ENCODE measurements at places on chromosomes 12 and 14.

DNA sequence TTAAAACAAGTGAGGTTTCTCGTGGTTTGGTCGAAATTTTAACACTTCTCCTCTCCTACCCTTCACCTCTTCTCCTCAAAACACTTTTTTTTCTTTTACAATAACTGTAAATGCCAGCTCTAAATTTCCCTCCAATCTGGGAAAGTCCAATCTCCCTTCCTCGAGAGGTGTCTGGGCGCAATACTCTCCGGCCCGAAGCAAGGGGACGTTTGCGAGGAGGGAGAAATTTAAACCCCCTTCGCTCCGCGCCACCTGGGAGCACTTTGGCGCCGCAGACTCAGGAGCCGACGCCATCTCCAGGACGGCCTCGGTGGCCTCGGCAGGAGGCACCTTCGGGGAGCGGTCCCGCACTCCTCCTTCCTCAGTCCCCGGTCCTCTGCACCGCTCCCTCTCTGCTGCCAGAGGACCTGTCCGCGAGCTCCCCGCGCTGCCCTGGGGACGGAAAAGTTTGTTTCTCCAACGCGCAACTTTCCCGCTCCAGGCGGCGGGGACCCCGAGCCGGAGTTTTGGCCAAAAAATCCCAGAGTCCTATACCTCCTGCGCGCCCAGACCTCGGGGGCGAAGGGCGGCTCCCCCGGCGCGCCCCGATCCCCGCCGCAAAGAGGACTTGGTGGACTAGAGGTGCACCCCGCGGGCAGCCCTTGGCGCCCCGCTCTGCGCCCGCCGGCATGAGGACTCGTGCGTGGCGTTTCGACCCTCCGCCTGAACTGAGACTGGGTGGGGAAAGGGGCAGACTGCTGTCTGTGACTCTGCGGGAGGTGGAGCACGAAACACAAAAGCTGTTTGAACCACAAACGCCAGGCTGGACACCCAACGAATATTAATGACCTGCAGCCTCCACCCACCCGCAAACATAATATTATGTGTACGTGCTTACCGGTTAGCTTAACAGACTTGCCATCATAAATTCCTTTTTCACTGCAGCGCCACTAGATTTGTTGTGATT, 95.2 kb upstream of the HMGA2 start:
- no peak for DNase-seq

GRCh38 chr12:66962290-66962689, 283.4 kb upstream of the GRIP1 start:
- DNase-seq, result no peak

DNA sequence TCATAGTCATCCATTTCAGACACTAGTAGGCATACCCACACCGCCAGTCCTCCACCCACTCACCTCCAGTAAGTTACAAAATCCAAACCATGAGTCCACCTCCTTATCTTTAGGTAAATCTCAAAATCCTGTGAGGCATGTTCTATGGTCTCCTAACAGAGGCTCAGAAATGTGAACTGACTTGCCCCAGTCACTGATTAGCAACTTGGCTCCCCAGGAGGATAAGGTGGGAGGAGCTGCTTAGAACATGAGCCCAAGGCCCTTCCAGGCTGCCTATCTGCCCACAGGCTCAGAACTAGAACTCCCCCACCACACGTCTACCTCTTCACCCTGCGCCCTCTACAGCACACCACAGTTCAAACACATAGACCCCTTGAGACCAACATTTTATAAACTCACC, 19.9 kb downstream of the SETD3 start:
- DNase-seq, result no peak

- no peak for DNase-seq
Measured at GRCh38 chr12:54394281-54394719, 9.8 kb upstream of the ZNF385A start.

DNA sequence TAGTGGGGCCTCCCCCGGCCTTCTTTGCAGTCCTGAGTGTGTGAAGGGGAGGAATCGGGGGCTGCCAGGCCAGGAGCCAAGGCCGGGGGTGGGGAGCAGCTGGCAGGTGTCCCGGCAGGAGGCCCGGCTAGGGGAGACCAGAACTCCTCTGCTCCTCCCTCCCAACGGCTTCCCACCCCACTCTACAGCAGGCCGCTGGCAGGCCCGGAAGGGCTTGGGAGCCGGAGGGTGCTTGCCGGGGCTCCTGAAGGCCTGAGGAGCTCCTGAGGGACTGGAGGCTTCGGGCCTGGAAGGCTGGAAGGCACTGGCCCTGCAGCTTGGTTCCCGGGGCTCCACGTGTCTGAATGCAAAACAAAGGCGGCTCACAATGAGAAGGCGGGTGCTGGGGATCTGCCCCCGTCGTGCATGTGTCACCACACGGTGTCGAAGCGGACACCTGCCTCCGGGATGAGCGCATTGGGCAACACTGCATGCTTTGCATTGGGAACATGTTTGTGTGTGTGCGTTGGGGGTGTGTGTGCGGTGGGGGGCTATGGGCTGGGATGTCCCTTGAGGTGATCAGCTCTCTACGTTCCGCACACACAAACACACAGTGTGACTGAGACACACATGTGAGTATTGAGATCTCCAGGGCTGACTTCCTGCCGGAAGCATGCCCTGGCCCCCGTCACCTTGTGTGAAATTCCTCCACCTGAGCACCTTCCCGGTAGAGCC, 30.9 kb upstream of the ANKRD9 start:
- DNase-seq, result no peak

DNA sequence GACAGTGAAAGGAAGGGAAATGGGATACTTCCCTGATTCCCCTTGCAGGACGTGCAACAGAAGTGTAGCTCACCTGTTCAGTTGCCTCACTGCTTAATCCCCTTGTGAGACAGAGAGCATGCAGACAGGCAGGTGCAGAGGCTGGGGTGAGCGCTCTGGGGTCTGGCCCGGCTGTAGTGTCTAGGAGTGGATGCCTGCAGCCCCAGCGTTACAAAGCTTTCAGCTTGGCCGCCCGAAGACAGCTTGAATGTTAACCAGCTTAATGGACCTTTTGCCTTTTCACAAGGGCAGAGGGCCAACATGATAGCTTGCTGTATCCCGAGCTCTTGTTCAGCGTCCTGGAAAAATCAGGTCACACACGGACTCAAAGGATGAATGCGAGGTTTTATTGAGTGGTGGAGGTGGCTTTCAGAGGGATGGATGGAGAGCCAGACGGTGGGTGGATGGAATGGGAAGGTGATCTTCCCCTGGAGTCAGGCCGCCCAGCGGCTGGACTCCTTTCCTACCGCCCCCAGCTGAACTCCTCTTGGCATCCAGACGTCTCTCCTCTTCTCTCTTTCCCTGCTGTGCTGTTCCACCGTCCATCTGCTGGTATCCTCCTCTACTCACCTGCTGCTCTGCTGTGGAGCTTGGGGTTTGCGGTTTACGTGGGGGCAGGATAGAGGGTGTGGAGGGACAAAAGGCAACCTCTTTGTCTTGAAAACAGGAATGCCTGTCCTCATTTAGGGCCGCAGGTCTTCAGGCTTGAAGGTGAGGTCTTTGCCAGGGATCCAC, 86.2 kb upstream of the RESF1 start:
- DNase-seq, result no peak

DNA sequence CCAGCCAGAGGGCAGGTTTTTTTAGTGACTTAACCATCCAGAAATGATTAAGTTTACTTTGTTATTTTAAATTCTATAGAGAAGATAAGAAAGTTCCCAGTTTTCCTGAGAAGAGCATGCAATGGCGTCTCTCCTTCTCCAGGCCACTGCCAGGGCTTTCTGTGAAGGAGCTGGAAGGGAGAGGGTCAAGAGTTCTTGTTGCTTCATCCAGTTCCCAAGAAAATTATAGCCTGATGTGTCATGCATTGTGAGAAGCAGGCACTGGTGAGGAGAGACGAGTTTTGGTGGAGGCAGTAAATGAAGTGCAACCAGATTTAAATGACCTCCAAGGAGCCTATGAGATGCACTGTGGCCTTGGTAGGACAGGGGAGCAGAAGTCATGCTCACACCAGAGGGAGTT, 14.2 kb downstream of the ELK3 start:
- DNase-seq, result no peak

DNA sequence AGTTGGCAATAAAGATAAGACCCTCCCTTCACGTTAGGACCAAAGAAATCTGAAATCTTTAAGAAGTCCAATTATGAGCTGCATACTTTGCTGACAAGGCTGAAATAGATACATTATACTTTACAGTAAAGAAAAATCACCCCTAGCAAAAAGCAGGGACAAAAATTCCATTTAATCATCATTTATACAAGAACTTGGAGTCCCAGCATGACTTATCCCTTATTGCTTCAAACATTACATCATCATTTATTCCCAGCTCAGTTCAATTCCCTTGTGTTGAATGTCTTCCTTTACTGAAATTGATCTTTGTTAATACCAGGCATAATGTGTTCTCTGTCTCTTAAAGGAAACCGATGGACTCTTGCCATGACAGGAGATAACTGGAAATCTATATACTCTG, 449.6 kb upstream of the CCDC196 start:
- no peak for DNase-seq

DNA sequence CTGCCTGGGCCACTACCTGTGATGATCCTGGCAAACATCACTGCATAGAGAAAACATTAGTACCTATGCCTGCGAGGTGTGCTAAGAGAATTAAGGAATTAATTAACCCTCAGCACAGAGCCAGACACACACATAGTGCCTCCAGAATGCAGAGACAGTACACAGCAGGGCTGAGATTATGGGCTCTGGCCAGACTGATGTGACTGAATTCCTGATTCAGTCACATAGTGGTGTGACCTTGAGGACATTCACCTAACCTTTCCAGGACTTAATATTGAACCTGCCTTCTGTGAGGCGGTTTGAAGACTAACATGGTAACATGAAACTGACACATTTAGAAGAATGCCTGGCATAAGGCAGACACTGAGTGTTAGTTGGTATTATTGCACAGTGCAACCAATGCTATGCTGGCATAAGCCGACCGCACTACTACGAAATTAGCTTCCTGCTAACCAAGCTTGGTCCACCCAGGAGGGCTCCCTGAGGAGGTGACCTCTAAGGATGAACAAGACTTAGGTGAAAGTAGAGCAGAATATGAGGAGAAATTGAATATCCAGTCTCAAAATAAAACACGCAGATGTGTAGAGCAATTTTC, 32.0 kb upstream of the SELPLG start:
- no peak for DNase-seq

- DNase-seq, result no peak
Measured at GRCh38 chr12:107917912-107918800, 143.7 kb downstream of the ASCL4 start.

DNA sequence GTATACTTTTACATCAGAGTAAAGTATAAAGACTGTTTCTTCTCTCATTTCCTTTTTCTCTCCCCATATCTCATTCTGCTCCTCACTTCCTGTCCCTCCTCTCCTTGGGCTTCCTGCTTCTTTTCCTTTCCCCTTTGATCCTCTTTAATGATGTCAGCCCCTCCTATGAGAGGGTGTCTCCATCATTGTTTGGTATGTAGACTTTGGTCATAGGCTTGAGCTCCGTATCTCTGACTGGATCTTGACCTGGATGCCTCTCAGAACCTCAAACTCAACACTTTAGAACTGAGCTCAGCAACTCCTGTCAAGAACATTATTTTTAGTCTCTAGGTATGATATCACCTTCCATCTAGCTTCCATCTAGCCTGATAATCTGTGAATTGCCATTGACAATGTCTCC, 50.3 kb downstream of the AKAP6 start:
- no peak for DNase-seq

DNA sequence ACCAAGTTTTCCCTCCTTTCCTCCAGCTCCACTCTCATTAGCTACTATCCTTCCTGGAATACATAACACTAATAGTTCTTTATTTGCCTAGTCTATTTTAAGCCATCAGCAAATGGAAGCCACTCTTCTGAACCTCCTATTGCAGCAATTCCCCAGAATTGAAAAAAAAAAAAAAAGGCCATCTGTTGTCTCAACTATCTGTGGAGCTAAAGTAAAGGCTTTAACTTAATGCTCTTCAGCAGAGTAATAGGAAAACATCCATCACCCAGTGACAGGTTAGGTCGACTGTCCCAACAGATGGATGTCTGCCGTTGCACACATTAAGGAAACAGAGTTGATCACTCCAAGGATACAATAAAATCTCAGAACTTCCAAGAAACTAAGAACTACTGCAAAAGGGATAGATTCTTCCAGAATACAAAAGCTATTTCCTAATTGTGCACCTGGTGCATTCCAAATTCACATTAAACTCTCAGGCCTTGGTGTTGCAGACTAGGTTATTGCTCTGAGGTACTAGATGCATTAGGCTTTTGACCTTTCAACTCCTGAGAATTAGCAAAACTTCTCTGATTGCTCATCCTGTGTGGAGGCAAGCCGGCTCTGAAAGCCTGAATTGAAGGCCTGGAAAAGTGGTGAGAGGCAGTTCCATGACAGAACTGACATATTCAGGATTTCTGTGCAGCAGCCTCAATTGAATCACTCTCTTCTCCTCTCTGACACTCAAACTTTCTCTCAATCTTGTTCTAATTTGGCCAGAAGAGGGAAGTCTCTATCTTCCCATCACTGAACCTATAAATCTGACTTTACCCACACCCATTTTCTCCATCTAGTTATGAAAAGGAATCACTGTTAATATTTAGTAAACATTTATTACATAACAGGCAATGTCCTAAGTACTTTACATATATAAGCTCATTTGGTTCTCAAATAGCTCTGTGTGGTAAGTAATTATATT, 238.4 kb upstream of the HMGA2 start:
- DNase-seq, result no peak

- DNase-seq, result no peak
Measured at GRCh38 chr12:72010356-72010755, 71.7 kb downstream of the TPH2 start.

DNA sequence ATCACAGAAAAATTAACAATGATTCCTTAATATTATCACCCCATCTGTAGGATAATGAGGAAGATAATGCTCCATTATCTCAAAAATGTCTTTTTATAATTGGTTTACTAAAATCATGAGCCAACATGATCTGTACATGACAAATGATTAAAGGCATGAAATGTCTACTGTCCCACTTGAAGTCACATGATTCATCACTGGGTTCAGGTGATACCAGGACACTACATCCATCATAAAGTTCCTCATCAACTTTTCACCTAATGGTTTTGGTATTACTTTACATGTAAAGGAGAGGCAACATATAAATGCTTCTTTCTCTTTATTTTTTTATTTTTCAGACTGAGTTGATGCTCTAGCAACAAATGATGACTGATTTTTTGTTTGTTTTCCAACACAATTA, 313.3 kb downstream of the MED13L start:
- DNase-seq, result no peak

GRCh38 chr14:24122416-24122815, 7.7 kb upstream of the NRL start:
- no peak for DNase-seq

GRCh38 chr14:26209699-26210098, 388.1 kb downstream of the NOVA1 start:
- DNase-seq, result no peak

- no peak for DNase-seq
Measured at GRCh38 chr12:53378222-53378621, 1.8 kb upstream of the SP1 start.

DNA sequence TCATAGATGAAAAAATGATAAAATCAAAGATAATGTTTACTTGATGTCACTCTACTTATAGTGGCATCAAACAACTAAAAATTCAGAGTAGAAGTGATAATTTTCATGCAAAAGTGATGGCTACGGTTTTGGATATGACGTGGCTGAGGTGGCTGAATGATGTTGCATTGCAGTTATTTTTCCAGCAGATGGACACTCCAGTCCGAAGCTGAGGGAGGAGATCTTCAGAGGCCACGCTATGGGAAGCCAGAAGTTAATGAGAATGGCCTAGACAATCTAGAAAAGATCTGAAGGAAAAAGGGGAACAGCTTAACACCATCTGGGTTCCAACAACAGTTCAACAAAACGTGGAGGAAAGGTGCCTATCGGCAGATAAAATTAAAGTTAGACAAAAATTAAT, 279.8 kb downstream of the SOX5 start:
- DNase-seq, result no peak

GRCh38 chr14:32019276-32019675, 57.8 kb upstream of the ARHGAP5 start:
- DNase-seq, result no peak

Data from stimulated activated CD8-positive, alpha-beta memory T cell treated with anti-CD3 and anti-CD28 coated beads, Interleukin-7, amount 100 ng/mL, for 1 hour (primary cell).